ENCODE measurements at places on chromosomes 5 and 9.

- DNase-seq: peak; percentile 69
Observed at GRCh38 chr9:122122903-122123632, 30.0 kb upstream of the TTLL11 start.

- DNase-seq: peak; percentile 78
Observed at GRCh38 chr9:91374939-91375338, 13.2 kb upstream of the AUH start.

- DNase-seq: no peak
Observed at GRCh38 chr5:175766963-175767362, 104.4 kb upstream of the CPLX2 start.

DNA sequence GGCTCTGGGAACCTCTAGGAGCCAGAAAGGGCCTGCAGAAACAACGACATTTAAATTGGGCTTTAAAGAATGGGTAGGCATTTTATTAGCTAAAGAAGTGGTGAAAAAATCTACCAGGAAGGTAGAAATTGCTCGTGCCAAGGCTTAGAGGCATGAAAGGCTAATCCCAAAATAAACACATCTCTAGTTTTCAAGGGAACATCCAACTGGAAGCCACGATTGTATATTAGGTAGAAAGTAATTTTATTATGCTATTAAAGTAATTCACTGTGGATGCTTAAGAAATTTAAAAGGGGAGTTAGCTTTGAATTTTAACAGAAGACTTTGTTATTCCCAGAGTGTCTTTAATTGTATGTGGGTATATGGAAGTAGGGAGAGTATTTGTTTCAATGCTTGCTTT, 17.5 kb upstream of the CNTLN start:
- no peak for DNase-seq

- no peak for DNase-seq
Observed at GRCh38 chr5:139821806-139822552, 26.4 kb downstream of the PSD2 start.

GRCh38 chr5:14656898-14657297, 7.6 kb upstream of the OTULIN start:
- no peak for DNase-seq

- no peak for DNase-seq
Observed at GRCh38 chr5:146681585-146682105, 165.7 kb upstream of the GPR151 start.

Data from A172 (cell line).